ENCODE measurements at places on chromosomes 3 and 15. TPM values are rescaled to one million over a fixed set of nuclear protein-coding genes. Genes with fewer than 3 reads are reported as not detected.

DNA sequence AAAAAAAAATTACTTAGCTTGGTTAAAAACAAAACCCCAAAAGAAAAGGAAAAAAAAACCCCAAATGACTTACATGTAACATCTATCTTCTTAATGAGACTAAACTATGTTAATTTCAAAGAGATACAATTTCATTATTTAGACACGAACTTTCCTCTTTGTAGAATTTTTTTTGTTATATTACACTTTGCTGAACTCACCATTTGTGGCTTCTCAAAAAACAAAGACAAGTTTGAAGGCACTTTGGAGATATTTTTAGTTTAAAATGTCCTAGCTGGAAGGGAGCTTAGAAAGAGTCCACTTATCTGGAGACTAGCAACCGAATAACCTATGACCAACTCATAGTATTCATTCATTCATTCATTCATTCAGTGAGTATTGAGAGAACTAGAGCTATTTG, 301.7 kb upstream of the ROPN1 start:
- no peak for DNase-seq

DNA sequence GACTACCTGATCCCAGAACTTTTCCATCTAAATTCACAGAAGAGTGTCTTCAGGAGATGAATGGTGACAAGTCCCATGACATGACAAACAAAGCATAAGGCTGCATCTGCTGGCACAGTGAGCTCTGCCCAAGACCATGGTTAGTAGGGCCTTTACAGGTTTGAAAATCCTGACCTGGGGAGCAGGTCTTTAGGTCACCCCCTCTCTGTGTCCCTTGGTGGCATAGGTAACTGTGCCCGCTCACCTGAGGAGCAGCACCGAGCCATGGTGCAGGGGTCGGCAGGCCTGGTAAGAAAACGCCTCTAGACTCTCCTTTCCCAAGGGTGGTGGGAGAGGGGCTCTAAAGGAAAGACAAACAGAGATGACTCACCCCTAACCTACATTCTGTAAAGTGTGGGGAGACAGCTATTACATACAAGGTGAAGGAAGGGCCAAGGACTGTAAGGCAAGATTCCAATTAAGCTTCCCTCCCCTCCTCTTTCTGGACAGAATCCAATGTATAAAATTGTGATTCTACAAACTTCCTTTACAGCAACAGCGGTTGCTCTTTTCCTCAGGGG, 74.0 kb downstream of the SATB1 start:
- DNase-seq = no peak

GRCh38 chr15:50227076-50227475, 38.5 kb downstream of the HDC start:
- DNase-seq = no peak

GRCh38 chr3:160587105-160587504, 21.7 kb upstream of the KPNA4 start:
- DNase-seq = no peak

Gene GOLGA6B
- 0.26 TPM for total RNA-seq

Gene TADA3
- total RNA-seq = 33.2 TPM

Data from urinary bladder (tissue), 4 donors.